Esophagus squamous epithelium (tissue), 5 donors: ENCODE measurements at places on chromosomes 5 and 9. TPM values are rescaled to one million over a fixed set of nuclear protein-coding genes. Genes with fewer than 3 reads are reported as not detected.

FOXD4L5 gene
- 0.30 TPM for total RNA-seq

GRIA1 gene
- total RNA-seq = not detected

DNA sequence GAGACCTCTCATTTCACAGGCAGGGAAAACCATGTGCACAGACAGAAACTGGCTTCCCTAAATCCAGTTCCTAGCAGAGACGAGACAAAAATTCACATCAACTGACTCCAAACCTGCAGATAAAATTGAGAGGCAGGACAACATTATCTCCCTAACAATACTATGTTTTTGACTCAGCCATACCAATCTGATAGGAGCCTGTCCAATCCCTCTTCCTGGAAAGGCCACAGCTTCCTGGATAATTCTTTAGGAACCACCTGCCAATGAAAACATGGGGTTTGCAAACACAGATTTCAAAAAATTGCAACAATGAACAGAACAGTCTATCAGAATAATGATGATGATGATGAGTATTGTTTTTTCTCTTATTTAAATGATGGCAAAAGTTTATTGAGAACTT is 22.4 kb downstream of the SH3TC2 start:
- DNase-seq = no peak

GRCh38 chr9:84761137-84761808 is 91.7 kb downstream of the NTRK2 start:
- DNase-seq = no peak

DNA sequence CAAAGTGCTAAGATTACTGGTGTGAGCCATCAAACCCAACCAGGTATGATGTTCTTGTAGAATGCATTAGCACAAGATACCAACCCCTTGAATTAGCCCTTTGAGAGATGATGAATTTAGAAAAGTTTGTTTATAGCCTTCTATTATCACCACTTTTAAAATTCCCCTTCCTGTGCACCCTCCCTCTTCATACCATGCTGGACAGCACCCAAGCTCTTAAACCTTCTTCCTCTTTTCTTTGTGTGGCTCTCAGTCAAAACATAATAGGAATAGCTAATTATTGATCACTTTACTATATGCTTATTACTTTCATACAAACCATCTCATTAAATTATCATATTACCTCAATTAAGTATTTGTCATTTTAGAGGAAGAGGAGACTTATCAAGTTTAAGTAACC is 87.6 kb upstream of the TMED7 start:
- DNase-seq = no peak

DNA sequence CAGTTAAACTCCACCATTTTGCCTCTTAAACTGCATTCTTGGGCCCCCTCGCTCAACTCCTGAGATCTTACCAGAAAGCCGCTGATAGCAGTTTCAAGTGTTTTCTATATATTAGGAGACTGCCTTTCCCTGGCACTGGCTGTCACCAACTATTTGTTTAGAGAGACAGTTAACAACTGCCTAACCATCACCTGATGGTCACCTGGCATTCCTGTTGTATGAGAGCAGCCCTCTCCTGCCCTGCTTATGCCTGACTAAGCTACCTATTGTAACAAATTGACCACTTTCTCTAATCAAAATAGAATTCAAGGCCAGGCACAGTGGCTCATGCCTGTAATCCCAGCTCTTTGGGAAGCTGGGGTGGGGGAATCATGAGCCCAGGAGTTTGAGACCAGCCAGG is 28.0 kb upstream of the SIL1 start:
- DNase-seq = no peak
